Activated T-cell treated with anti-CD3 and anti-CD28 coated beads, Interleukin-2, amount 50 U/mL, for 1 hour (primary cell): ENCODE measurements at places on chromosomes 7 and 10.

GRCh38 chr7:153354071-153354470 lies 594.5 kb downstream of the ACTR3B start:
- no peak for DNase-seq

GRCh38 chr10:67819768-67820204 lies 18.2 kb downstream of the DNAJC12 start:
- no peak for DNase-seq

- no peak for DNase-seq
These were observed 93.4 kb downstream of the RNF216 start for GRCh38 chr7:5687936-5688630.

- no peak for DNase-seq
These were observed at the start of gene SFTPA2 for GRCh38 chr10:79560160-79560709. Gene SFTPA2, minus strand, starts transcription at chr10:79560407. Its CDS starts 924 bp downstream, at chr10:79559483.

GRCh38 chr10:94851263-94851662 lies 87.2 kb upstream of the CYP2C9 start:
- DNase-seq = no peak

- no peak for DNase-seq
These were observed 3.5 kb downstream of the DENND11 start for GRCh38 chr7:141698247-141699015.

DNA sequence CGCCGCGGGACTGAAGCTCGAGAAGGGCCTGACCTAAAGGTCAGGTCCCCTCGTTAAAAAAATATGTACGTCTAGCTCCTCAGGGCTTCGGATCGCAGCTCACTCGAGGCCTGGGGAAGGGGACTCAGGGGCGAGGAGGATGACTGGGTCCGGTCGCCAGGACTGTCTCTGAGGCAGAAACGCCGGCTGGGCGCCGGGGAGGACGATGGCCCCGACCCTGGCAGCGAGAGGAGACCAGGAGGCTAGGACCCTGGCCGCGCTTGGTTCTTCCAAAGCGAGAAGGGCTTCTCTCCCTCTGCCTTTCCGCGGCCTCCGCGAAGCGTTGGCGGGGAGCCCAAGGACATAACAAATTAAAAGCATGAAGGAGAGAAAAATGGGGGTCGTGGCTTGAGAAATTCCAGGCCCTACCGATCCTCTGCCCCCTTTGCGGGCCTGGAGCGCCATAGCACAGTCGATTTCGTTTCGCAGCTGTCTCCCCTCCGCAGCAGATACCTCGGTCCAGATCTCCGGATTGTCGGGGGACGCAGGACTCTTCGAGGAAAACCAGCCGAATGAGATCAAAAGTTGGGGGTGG lies 3.1 kb downstream of the NKX2-3 start:
- DNase-seq = no peak

GRCh38 chr10:104391150-104391968 lies 37.7 kb downstream of the CFAP58 start:
- no peak for DNase-seq

- no peak for DNase-seq
These were observed 88.6 kb downstream of the NRG3 start for GRCh38 chr10:81963606-81964005.

- DNase-seq = no peak
These were observed 70.2 kb upstream of the FERD3L start for GRCh38 chr7:19215412-19215811.

DNA sequence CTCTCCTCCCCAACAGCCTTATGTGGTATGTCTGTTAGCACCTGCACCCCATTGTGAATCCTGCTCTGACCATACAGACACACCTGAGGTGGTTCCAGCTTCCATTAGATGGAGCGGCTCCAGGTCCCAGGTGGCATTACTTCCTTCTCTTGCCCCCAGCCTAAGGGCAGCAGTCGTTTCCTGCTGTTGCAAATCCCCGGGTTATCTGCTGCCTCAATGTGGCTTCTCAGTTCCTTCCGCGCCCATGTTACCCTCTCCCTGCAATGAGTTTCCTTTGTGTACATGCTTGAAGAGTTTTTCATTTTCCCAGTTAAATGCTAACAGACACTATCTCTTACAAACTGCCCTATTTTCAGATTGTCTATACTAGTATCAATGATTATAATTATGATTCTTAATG lies 62.8 kb upstream of the PRKCQ start:
- no peak for DNase-seq

DNA sequence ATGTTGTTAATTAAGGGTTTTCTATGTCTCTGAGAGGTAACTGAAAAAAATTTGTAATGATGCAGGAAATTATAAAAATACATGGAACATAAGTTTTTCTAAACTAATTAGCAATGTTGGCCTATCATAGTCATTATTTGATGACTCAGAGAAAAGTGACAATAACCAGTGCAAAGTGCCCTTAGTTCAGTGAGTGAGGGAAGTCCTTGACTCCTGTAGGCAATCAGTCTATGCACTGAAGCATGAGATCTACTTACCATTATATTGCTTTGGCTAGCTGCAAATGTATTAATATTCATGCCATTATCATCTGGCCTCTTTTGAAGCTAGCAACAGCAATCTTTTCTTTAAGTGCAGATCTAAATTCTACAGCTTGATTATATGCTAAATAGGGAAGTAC lies 40.6 kb downstream of the CCDC172 start:
- DNase-seq = no peak

DNA sequence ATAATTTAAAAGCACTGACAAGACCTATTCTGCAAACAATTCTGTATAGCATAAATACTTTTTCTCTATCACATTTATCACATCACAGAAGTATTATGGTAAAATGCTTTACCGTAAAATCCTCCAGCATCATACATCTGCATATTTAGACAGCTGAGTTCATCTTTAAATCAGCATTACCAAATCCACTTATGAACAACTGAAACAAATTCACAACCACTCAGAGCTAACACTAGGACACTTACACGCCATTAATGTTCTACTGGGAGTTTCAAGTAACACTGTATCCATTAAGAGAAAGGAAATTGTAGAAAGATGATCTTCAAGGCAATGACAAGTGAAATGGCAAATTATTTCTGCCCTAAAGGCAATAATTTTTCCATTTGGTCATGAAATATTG lies 105.7 kb upstream of the DKK1 start:
- DNase-seq = no peak

DNA sequence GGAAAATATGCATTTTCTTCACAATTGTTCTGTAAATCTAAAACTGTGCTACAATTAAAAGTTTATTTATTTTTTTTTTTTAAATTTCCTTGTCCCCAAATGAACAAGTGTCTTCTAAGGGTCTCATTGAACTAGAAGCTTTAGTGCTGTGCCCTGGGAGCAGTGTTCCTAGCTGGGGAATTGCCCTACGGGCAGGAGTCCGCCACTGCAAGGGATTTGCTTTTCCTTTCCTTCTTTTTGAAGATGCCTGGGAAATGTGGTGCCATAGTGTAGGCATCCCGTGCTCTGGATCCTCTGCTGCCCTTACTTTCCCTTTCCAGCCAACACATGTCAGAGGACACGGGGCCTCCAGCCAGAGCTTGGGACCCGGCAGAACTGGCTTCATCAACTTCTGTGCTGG lies 177.1 kb upstream of the CTBP2 start:
- no peak for DNase-seq

DNA sequence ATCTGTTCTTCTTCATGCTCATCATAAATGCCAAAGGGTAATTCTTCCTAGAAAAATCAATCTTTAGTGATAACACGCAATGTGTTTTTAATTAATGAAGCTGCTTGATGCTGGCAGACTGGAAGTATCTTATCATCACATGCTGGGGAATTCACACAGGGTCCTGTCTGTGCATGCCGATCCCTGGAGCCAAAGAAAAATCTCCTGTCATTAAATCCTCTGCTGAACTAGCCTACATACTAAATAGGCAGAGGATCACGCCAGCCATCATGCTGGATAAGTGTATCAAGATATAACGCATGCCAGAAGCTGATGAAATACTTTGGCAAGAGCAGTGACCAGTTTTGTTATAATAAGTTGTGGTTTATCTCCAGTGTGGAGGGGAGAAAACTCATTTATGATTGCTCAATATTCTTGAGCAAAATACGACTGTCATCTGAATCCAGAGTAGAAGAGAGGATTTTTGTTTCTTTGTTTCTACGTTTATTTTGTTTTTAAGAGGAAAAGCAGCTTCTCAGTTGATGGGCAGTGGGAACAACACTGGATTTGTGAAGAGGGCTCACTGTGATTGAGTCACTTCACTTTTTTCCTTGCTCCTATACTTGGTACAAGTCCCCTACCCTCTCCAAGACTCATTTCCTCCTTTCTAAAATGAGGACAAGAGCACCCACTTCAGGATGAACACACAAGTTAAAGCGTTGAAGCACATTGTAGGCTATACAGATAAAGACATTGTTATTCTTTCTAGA lies 649.1 kb downstream of the TNS3 start:
- no peak for DNase-seq

DNA sequence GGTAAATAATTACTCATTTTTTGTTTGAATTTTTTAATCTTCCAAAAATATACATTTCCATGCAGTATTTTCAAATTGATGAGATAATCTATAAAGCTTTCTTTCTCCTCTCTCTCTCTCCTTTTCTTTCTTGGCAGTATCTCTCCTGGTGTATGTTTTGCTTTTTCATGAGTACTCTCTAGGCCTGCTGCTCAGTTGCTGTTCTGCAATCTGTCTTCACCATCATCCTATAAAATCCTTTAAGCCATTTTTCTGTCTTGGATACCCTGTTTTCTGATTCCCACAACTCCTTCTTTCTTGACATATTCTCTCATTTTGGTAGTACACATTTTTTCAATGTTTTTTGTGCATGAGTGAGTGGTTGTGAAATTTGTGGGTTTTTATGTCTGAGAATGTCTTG lies 1558.1 kb upstream of the LRRTM3 start:
- no peak for DNase-seq

DNA sequence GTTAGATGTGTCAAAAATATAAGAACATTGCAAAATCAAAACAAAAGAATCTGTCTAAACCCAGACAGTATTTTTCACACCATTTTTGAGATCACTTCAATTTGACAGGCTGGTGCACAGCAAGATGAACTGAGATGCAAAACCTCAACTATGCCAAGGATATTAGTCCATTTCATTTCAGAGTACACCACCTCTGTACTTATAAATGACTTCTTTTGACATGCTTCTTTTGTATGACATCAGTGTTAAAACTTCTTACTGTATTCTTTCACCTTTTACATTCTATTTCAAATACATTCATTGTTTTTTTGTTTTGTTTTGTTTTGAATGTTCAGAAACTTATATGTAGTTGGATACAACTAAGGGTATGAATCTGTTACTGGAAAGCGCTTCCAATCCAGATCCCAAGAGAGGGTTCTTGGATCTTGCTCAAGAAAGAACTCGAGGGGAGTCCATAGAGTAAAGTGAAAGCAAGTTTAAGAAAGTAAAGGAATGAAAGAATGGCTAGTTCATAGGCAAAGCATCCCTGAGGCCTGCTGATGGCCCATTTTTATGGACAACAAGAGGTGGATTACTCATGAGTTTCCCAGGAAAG lies 23.5 kb upstream of the GPR141 start:
- no peak for DNase-seq

- no peak for DNase-seq
These were observed 234.3 kb downstream of the COBL start for GRCh38 chr7:51082096-51082840.

DNA sequence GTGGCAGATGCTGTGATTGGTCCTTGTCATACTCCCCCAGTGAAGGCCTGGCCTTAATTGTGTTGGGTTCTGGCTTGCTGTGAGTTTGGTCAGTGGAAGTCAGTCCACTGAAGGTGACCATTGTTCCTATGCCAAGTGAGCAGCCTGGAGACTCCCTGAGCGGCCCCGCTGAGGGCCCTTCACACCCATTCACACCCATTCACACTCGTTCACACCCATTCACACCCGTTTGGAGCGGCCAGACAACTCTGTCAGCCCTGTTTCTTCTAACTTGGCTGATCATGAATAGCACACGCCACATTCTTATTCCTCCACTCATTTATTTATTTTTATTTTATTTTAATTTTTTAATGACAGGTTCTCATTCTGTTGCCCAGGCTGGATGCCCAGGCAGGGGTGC lies 61.5 kb downstream of the C10orf120 start:
- no peak for DNase-seq

DNA sequence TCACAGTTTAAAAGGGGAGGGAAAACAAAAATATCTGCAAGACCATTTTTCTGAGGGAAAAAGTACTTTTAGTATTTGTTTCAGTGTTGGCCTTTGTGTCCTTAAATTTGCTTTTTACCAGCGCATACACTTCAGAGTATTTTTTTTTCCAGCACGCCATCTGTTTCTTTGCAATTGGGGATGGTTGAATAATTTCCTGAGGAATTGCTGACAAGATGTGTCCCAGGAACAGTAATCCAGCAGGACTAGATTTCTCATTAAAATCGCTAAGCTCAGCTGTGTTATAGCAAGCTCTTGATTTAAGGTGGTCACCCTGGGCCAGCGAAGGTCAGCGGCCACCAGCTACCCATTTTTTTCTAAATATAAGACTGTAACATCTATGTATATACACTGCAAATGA lies 156.9 kb upstream of the RHOBTB1 start:
- no peak for DNase-seq

- DNase-seq = no peak
These were observed 195.8 kb upstream of the HABP2 start for GRCh38 chr10:113356794-113357680.

- no peak for DNase-seq
These were observed 252.3 kb downstream of the GATA3 start for GRCh38 chr10:8306685-8307364.

GRCh38 chr7:101833799-101834198 lies 16.4 kb downstream of the CUX1 start:
- DNase-seq = no peak

GRCh38 chr7:4549681-4550080 lies 132.4 kb upstream of the FOXK1 start:
- no peak for DNase-seq

- DNase-seq = no peak
These were observed 133.5 kb upstream of the FEZF1 start for GRCh38 chr7:122438006-122438405.

GRCh38 chr10:105783936-105784483 lies 1142.9 kb downstream of the SORCS3 start:
- DNase-seq = no peak
